ENCODE measurements at places on chromosomes 7 and 10.

- no peak for DNase-seq
These were observed 11.8 kb downstream of the FERD3L start for GRCh38 chr7:19133390-19133789.

- no peak for DNase-seq
These were observed 143.0 kb downstream of the GFRA1 start for GRCh38 chr10:116130006-116130405.

DNA sequence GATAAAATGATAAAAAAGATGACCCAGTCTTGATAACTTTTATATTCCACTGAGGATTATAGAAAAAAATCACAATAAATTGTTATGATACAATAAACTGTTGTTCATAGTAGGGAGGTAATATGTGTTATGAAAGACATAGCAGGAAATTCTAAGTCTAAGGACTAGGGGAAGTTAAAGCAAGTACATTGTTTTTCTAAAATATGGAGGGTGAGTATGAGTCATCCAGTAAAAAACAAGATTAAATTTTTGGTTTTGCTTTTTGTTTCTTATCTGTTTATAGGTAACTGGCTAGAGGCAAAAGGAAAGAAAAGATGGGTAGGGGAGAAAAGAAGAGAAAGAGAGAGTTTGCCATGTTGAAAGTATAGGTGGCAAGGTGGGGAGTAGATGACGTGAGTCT, 188.4 kb downstream of the POLR1F start:
- DNase-seq, result no peak

DNA sequence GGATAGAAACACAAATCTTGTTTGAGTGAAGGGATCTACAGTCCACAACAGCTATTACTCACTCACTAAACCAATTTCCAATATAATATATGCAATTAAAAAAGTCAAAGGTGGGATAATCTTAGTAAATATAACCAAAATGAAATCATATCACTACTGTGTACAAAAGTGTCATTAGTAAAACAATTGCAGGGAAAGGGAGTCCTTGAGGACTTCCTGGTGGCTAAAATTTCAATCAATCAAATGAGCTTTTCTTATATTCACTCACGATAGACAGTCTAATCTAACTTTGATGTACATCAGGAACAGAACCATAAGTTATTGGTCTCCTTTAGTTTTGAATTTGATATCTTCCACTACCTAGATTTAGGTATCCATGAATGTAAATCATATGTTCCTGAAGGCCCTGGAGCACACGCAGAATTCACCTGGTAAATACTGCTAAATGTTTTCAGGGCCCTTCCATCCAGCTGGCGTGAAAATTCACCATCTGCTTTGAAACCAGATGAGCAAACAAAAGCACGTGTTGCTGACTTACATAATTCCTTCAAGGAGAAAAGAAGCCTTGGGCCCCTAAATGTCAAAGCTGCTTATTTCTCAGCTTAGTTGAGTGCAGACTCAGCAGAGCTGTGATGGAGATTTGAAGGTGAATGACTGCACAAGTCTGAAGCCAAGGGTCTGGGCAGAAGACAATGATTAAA, 159.3 kb upstream of the TMEM196 start:
- no peak for DNase-seq

DNA sequence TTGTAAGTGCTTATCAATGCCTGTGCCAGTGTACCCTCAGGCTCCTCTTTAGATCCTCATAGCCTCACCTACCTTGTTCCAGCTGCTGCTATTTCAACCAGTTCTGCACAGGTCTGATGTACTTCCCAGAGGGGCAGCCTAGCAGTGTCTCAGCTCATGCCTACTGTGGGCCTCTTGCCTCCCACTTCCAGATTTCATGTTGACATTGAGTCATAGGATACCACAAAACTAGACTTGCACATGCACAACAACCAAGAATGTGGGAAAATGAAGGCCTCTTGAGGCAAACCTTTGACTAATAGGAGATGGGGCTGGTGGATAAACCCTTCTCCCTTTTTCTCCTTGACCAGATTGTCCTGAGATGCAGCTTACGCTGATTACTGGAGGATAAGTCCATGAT, 31.0 kb downstream of the PON3 start:
- DNase-seq, result no peak
